Natural killer cell (primary cell): ENCODE measurements at places on chromosomes 3 and 15. TPM values are rescaled to one million over a fixed set of nuclear protein-coding genes. Genes with fewer than 3 reads are reported as not detected.

GRCh38 chr3:116473602-116474001, 28.3 kb upstream of the LSAMP start:
- DNase-seq: no peak

- DNase-seq: no peak
Observed at GRCh38 chr3:120772081-120772480, 29.5 kb downstream of the GTF2E1 start.

DNA sequence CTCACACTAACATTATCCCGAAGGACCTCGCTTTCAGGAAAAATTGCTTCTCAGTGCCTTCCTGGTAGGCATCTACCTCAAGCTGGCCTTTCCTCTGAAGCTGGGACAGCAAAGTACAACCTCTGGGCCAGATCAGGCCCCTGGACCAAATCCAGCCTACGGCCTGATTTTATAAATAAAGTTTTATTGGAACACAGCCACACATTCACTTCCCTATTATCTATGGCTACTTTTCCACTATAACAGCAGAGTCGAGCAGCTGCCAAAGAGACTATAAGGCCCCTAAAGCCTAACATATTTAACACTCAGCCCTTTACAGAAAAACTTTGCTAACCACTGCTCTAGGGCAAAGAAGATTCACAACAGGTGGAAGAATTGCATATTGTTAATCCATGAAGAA, 554.3 kb downstream of the NTRK3 start:
- DNase-seq: no peak

DNA sequence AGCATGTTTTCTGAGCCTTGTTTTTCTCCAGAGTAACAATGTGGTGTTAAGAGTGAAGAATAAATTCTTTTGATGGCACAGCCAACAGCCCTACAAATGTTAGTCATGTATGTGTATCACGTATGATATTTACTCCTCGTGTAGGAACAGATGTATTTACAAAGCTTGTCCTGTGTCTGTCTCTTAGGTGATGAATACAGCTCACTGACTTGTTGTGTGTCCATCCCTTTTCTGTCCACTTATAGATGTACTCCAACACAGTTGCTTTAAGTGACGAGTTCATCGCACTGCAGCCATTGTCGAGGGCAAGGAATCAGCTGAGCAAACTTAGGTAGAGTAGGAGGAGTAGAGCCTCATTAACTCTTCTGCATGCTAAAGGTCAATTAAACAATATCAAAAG, 78.1 kb downstream of the DCUN1D1 start:
- DNase-seq: no peak

DNA sequence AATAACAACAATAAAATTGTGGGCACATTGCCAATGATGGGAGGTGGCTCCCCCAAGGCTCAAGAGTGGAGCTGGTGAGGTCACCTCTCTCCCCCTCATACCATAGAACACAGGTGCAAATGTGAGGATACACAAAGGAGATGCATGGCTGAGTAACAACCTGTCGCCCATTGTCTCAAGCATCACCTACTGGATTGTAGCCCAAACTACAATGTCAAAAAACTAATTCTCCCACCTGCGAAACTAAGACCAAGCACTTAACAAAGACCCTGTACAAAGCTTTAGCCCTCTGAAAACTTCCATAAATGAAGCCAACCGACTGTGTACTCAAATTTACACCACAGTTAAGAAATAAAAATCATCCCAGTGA, 50.4 kb upstream of the IGSF11 start:
- DNase-seq: no peak

GRCh38 chr15:100002787-100003536, 269.7 kb upstream of the LYSMD4 start:
- DNase-seq: no peak

DNA sequence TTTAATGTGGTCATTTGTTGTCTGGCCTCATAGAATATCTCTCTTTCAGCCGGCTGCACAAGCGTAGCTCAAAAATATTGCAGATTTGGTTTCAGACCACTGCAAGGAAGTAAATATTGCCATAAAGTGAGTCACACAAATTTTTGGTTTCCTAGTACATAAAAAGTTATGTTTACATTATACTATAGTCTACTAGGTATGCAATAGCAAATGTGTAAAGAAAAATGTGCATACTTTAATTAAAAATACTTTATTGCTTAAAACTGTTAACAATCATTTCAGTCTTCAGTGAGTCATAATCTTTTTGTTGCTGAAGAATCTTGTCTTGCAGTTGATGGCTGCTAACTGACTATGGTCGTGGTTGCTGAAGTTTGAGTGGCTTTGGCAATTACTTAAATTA, 425.1 kb upstream of the ROBO1 start:
- no peak for DNase-seq

DNA sequence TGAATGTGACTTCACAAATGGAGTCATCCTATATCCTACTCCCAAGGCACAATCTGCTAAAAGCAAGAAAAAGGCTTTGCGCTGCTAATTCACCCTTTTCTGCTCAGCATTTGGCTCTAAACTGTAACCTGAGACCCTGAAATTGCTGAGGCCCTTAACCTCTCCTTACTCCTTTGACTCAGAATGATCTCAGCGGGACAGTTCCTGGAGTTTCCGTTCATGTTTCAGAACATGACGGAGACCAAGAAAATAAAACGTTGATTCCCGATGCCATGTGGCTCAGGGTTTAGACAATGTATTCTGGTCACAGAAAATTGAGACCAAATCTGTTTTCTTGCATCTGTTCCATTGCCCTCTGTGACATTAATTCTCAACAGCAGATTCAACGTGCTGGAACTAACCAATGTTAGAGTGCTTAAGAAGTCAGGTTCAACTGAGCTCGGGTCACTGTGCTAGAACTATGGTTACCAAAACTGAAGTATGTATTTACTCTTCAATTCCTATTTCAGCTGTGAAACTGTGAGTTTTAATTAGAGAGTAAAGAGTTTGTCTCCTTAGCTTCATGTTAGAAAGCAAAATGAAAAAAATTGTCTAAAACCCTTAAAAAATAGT, 45.4 kb upstream of the TMC3 start:
- DNase-seq: no peak

DNA sequence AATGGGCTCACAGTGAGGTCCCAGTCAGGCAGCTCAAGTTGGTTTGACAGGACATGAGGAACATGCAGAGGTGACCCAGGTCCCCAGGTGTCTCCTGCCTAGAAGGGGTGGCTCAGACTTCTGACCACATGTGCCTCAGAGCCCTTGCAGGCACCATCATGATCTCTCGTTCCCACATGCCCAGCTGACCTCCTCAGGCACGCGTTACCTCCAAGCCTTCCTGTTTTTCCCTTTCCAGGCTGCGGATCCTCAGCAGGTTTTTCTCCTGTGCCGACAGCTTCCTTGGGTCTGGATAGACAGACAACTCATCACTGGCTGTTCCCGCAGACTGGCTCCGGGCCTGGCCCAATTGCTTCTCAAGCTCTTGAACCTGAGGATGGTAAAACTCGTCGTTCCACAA, 30.4 kb downstream of the CCDC13 start:
- no peak for DNase-seq

GRCh38 chr3:155080692-155081091, 573 bp downstream of the MME start:
- no peak for DNase-seq

DNA sequence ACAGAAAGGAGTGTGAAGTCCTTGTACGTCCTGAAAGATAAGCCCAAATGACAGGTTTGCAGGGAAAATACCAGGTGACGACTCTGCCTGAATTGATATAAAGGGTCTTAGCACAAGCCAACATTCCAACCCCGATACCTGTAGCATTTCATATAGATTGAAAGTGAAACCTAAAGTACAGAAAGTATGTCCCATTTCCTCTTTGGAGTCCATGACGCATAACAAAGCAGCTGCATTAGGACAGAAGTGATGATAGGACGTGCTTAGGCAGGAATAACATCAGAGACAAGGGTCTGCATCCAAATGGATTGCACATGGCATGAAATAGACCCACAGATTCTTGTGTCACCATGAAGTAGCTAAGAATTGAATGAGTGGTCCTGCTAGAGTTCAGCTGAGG, 187.0 kb upstream of the ROBO1 start:
- DNase-seq: no peak

DNA sequence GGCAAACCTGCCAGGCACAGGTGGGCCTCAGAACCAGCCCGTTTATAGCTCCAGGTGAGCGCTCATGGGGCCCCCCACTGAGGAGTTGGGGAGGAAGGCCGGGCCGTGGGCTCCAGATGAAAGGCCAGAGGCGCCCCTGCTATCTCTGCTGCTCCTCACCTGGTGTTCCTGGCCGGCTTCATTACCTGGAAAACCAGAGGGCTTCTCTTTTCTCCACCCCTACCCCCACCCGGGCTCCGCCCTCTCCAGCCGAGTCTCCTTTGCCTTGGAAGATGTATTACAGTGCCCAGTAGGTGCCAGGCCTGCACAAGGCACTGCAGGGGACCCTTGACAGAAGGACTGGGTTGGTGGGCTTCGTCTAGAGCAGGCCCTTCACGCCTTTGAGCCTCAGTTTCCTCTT, 111.4 kb downstream of the WNT7A start:
- DNase-seq: no peak

GRCh38 chr15:73558529-73558928, 74.7 kb downstream of the NPTN start:
- DNase-seq: no peak

- DNase-seq: no peak
Observed at GRCh38 chr3:101675709-101676215, 1.2 kb downstream of the ZBTB11 start.

GRCh38 chr3:116394365-116394764, 50.9 kb downstream of the LSAMP start:
- no peak for DNase-seq

DNA sequence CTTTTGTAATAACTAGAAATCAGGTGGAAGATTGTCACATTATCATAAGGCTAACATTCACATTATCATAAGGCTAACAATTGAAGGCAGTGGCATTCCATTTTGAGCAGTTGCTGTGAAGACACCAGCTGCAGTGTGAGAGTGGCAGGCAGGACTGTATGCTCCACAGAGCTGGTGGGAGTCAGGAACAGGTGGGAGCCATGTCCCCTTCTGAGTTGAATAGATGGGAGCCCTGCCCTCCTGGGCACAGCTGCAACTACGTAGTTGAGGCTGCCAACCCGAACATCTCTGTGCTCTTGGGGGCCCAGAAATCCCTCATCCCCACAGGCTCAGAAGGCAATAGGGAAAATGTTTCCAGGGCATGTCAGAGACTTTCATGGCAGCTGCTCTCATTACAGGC, 1627.6 kb downstream of the SI start:
- no peak for DNase-seq

GRCh38 chr3:104044002-104044401, 1322.7 kb upstream of the ALCAM start:
- no peak for DNase-seq

- DNase-seq: no peak
Observed at GRCh38 chr3:54830658-54831057, 97.2 kb downstream of the LRTM1 start.

DNA sequence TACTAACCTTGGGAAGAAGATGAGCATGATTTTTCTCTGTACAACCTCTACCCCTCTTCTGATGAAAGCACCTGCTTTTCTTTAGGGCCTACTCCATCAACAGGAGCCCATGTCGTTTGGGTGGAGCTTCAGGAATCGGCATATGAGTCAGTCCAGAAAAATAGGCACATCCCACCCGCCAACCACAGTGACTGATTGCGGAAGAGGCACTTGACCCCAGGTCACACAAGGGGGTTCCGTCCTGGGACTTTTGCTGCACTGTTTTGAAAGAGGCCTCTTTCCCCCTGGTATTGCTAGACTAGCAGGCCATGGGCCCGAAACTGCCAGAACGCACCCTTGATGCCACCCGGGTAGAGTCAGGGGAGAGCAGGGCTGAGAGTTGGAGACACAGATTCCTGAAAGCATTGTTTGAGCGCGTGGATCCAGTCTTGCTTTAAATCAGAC, 19.3 kb upstream of the NRROS start:
- peak; percentile 46 for DNase-seq

DNA sequence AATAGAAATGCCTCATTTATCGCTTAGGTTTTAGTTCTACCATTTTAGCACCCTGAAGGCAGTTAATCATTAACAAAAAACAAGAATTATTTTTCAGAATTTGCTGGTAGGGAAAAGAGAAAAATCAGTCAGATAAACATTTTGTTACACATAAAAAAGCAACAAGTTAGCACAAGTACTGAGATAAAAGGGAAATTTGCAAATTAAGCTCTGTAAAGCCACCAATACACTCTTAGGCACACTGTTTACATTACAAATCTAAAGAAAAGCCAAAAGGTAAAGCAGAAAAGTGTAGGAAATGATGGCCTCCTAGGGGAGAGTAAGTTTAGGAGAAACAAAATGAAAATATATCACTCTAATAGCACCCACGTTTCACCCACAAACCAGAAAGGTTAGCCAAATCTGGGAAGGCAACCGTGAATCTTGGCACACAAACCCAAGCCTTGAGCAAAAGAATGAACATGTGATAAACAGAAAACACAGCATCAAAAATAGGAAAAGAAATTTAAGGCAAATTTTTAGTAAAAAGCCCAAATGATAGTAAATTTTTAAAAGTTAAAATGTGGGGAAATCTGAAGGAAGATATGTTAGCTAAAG, 1.6 kb upstream of the SATB1 start:
- DNase-seq: no peak

RASGRF1 gene
- total RNA-seq: not detected

SLC9A9 gene
- 24.0 TPM for total RNA-seq

PLA2G4D gene
- not detected for total RNA-seq

CLEC3B gene
- 1.5 TPM for total RNA-seq

DLEC1 gene
- 7.5 TPM for total RNA-seq

RTP1 gene
- not detected for total RNA-seq

C2CD4B gene
- total RNA-seq: not detected

CDAN1 gene
- 18.1 TPM for total RNA-seq

CGNL1 gene
- not detected for total RNA-seq

DUOXA2 gene
- not detected for total RNA-seq
